Gastroesophageal sphincter (tissue), 4 donors: ENCODE measurements at places on chromosomes 6 and 20. TPM values are rescaled to one million over a fixed set of nuclear protein-coding genes. Genes with fewer than 3 reads are reported as not detected.

ADGRF1 gene
- total RNA-seq: 1.8 TPM

C20orf204 gene
- total RNA-seq: 1.6 TPM

THEMIS gene
- total RNA-seq: 1.6 TPM

RPP40 gene
- total RNA-seq: 12.1 TPM

PRR18 gene
- total RNA-seq: not detected

BTN1A1 gene
- not detected for total RNA-seq

HDAC2 gene
- 44.7 TPM for total RNA-seq

TDRD6 gene
- 0.77 TPM for total RNA-seq

OXT gene
- not detected for total RNA-seq

ATP9A gene
- 63.8 TPM for total RNA-seq

SLC22A23 gene
- 7.5 TPM for total RNA-seq

CTAGE9 gene
- not detected for total RNA-seq

TTPAL gene
- total RNA-seq: 9.2 TPM

C6orf58 gene
- total RNA-seq: not detected
